Activated T-cell treated with anti-CD3 and anti-CD28 coated beads, Interleukin-2, amount 50 U/mL, for 4 hours (primary cell): ENCODE measurements at places on chromosomes 1 and 21. TPM values are rescaled to one million over a fixed set of nuclear protein-coding genes. Genes with fewer than 3 reads are reported as not detected.

The CFHR1 gene
- not detected for total RNA-seq

The C1orf56 gene
- total RNA-seq = 1.1 TPM

The OR2T11 gene
- not detected for total RNA-seq

DNA sequence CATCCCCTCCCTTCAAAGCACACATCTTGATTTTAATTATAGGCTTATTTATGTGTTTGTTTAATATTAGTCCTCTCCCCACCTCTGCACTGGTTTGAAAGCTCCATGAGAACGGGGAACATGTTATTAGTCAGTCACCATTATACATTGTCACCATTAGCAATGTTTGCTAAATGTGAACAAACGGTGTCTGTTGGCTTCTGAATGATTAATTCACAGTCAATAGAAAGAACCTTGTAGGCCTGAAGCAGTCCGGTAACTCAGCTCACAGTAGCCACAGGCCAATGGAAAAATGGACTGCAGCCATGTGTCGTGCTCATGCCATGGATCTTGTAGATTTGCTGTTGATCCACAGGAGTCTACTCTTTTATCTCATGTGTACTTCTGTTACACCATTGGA lies 49.7 kb upstream of the NHLH2 start:
- no peak for DNase-seq

The RHCE gene
- total RNA-seq = not detected

DNA sequence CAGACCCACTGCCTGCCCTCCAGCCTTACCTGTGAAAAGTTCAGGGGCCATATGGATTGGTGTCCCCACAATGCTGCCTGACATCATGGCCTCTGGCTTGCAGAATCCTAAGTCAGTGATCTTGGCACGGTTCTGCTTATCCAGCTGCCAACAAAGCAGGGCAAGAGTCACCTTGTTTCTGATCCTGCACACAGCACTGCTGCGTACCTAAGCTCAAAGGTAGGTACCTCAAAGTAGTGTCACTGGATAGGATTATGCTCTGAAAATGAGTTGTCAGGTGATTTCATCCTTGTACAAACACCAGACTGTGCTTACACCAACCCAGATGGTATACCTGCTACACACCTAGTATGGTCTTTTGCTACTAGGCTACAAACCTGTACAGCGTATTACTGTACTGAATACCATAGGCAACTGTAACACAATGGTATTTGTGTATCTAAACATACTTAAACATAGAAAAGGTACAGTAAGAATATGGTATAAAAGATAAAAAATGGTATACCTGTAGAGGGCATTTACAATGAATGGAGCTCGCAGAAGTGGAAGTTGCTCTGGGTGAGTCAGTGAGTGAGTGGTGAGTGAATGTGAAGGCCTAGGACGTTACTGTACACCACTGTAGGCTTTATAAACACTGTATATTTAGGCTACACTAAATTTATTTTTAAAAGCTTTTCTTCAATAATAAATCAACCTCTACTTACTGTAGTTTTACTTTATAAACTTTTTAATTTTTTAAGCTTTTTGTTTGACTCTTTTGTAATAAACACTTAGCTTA lies 29.1 kb upstream of the RBBP5 start:
- DNase-seq = no peak
